Stimulated activated CD8-positive, alpha-beta memory T cell treated with anti-CD3 and anti-CD28 coated beads, Interleukin-2, amount 100 ng/mL, for 48 hours (primary cell): ENCODE measurements at places on chromosomes 5 and 9.

DNA sequence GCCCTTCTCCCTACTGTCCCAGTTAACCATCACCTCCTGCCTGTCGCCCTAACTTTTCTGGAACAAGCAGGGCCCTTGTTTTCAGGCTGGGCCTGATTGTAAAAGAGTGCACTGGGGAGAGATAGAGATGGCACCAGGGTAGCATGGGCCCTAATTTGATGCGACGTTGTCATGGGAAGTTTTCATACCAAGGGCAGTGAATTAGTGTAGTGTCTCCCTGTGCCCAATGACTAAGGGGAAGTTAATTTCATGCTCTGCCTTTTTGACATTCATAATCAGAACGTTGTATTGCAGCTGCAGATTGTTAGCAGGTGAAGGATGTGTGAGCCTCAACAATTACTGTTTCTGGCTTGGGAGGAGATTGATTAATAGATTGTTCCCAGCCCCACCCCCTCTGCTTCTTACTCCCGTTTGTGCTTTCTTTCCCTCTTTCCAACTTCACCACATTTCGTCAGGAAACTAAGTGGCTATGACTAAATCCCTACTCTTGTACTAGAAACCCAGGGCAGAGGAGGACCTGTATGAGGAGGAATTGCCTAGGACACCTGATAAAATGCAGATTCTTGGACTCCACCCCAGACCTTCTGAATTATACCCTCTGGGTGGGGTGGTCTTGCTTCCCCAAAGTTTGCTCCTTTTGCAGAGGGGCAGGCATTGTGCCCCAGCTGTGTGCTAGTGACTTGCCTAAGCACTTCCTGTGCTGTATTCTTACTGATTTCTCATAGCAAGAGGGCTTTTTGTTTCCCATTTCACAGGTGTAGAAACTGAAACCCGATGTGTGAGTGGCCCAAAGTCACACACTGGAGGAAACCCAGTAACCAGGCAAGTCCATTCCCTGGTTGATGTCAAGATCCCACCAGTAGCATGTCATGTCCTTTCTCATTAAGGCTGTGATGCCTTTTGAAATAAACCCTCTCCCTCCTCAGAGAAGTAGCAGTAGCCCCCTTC is 56.3 kb downstream of the DAB2IP start:
- no peak for DNase-seq

DNA sequence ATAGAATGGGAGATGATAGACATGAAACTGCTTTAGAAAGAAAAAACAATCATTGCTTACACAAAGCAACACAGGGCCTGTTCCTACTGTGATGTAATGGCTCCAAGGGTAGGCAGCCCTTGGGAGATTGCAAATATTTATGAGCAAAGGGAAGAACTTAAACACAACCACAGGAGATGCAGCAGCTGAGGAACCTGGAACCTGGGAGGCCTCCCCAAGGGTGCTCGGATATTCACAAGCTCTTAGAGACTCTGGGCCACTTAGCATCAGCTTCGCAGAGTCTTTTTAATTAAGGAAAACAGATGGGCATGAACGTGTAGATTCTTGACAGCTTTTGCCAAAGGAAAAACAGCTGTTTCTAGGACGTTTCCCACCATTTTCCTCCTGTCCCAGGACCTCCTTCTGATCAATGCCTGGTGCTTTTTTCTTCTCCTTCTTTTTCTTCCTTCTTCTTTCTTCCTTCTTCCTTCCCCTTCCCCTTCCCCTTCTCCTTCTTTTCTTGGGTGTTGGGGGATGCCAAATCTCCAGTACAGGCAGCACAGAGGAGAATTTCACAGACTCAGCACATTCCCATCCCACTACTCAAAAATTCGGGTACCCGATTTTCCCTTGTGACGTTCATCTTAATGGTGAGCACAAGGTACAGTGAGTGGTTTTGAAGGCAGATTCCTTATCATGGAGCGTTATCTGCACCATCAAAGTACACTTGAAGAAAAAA is 28.1 kb upstream of the TCF7 start:
- DNase-seq: no peak

DNA sequence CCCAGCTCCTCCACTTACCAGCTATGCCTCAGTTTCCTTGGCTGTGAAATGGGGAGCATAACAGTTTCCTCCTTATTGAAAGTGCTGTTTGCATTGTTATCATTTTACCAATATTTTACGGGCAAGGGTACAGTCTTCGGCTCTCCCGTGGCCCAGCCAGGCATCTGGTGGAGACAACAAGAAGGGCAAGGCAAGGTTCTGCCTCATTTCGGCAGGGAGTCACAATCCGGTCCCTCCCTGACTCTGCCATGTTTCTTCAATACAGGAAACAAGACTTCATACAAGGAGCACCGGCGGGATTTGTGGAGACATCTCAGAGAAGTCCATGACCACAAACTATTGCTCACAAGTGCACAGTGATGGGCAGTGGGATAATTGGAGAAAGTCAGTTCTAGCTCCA is 174.0 kb downstream of the FGF18 start:
- no peak for DNase-seq

- DNase-seq: no peak
These were observed 31.5 kb downstream of the EHMT1 start for GRCh38 chr9:137650259-137650658.

DNA sequence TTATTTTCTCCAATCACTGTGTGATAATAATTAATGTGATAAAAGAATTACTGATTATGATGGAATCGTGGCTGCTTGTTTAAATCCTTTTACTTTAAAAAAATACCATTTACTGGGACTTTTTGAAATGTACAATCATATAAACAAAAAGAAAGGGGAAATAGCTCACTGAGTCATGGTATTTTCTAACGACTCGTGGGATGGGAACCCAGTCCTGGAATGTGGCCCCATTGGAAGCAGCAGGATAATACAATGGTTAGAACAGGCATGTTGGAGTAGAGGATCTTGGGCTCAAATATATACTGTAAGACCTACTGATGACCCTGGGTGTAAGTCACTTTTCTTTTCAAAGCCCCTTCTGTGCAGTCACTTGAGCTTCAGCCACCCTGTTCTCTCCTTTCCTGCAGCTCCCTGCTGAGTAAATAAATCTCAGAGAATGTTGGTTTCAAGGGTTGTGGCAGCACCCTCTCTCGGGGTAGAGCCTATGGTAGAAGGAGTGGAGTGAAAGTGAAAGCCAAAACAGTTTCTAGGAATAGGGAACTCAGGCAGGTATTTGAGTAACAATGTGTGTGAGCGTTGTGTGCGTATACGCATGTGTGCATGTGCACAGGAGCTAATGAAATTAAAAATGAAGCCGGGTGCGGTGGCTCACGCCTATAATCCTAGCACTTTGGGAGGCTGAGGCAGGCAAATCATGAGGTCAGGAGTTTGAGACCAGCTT is 40.8 kb upstream of the LARP1 start:
- no peak for DNase-seq

- no peak for DNase-seq
These were observed 1072.6 kb upstream of the NUDT12 start for GRCh38 chr5:104635227-104635626.

DNA sequence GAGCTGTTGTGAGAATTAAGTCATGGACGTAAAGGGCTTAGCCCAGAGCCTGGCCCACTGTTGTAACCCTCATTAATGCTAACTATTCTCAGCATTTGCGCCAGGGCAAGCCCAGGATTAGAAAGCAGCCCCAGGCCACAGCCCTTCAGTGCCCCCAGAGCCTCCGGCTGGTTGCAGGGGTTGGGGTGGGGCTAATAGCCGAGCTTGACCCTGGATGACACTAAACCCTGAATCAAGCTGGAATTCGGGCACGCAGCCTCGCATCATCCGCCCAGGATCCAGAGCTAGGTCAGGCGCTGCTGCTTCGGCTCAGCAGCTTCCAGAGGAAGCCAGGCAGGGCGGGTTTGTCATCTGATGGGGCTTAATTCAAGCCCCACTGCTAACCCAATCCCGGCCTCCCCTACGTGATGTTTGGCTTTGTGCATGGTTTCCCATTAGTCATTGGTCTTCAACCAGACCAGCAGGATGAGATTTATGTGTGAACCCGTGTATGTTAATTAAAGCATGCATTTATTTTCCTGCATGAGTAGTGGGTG is 1.2 kb upstream of the MEGF9 start:
- no peak for DNase-seq

DNA sequence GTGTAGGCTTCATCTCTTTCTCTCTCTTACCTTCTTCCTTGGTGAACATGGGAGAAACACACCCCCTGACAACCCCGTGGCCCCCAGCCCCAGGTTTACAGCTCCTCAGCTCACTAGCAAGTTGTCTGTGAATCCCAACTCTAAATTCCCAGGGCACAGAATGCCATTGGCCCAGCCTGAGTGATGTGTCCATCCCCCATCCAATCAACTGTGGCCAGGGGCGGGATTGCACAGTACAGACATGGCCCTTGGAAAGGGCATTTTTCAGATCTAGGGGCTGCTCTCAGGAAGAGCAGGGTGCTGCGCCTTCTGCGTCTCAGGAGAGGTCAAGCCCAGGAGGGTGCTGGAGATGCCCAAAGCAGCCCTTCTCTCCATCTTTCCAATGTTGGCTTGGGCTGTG is 48.2 kb upstream of the ASS1 start:
- DNase-seq: no peak

- no peak for DNase-seq
These were observed 1433.3 kb upstream of the C9orf72 start for GRCh38 chr9:29006628-29007027.

DNA sequence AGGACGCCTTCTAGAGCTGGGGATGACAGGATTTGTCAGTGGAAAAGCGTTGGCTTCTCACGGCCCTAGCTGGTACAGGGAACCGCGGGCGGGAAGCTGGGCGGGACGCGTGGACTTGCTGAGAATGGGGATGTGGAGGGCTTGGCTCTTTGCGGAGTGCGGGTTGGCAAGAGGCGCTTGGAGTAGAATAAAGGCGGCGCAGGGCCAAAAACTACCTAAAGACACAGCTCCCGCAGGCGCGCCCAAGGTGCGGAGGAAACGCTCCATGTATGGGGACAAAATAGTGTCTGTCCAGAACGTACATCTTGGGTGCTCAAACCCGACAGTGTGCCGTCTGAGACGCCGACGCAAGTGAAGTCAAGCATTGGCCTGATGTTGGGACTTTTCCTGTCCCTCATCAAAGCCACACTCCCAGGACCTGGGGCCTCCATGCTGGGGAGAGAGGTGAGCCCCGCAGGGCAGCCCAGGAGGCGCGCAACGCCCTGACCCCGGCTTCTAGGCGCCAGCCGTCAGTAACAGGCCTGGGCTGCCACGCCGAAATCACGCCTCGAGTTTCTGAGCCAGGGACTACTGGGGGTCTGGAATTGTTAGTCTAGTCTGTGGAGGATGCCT is 1.6 kb upstream of the NKX2-5 start:
- DNase-seq: no peak

DNA sequence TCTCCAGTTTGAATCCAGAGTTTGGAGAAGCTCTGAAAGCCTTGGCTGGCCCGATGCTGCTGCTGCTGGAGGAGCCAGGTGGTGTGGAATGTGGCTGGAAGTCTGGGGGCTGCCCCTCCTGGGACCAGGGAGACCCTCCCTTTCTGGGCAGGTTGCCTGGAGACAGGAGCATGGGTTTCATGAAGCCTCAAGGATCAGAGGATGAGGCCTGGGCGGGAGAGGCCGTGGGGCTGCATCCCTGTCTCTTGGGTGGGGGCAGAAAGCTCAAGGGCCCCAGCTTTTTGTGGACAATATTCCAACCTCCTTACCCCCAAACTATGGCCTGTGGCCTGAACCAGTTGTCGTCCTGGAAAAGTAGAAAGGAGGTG is 10.1 kb downstream of the FGF18 start:
- no peak for DNase-seq

- no peak for DNase-seq
These were observed 69.4 kb upstream of the CD180 start for GRCh38 chr5:67265951-67266350.

GRCh38 chr5:148427370-148428042 is 43.7 kb downstream of the FBXO38 start:
- no peak for DNase-seq

DNA sequence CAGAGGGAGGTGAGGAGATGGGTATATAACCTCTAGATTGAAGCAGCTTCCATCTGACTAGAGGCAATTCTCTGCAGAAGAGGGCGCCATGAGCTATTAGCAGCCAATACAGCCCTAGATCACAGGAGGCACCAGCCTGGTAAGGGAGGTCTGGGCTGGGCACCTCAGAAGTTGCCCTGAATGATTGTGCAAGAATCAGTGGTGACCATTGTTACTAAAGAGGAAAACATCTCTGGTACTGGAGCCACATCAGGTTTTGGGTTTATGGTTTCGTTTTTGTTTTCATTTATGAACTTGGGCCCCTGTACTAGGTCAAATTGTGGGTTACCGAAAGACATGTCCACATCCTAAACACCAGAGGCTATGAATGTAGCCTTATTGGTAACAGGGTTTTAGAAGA is 342.0 kb downstream of the MLLT3 start:
- DNase-seq: no peak

- no peak for DNase-seq
These were observed 382.4 kb downstream of the CDK5RAP2 start for GRCh38 chr9:120197605-120198004.

- DNase-seq: no peak
These were observed 49.5 kb downstream of the C5orf22 start for GRCh38 chr5:31581498-31582099.

GRCh38 chr5:124561451-124561850 is 185.0 kb downstream of the ZNF608 start:
- no peak for DNase-seq

GRCh38 chr5:116557669-116558271 is 16.9 kb downstream of the SEMA6A start:
- DNase-seq: no peak

GRCh38 chr5:150672237-150672883 is 11.3 kb downstream of the MYOZ3 start:
- peak; percentile 13 for DNase-seq

- no peak for DNase-seq
These were observed 60.9 kb downstream of the CXXC5 start for GRCh38 chr5:139708877-139709581.

DNA sequence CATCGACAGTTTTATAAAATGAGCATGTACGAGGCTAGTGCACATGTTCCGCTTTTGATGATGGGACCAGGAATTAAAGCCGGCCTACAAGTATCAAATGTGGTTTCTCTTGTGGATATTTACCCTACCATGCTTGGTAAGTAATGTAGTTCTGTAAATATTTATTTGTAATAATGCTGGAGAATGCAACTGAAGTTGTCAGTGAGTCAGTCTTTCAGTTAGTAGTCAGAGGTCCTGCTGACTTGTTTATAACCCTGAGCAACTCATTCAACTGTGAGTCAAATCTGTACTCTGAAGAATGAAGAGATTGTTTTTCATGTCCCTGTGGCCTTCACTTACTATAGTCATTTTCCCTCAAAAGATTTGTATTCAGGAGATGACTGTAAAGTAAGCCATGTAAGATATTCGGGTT is 28.4 kb upstream of the GPR150 start:
- DNase-seq: no peak

DNA sequence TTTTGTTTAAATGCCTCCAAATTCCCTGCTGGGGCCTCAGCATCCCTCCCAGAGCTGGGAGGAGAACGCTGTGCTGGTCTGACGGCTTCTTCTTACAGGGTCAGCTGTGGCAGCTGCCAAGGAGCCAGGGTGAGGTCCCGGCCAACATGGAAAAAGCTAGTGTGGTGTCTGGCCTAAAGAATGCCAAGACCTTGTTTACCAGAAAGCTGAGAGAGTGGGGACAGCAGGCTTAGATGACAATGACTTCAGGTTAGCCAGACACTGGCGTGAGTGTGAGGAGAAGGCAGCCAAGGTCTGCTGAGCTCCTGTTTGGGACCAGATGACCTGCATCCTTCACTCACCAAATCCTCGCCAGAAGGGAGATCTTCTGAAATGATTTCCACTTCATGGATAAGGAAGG is 112.5 kb downstream of the CRB2 start:
- no peak for DNase-seq

- no peak for DNase-seq
These were observed 372.8 kb upstream of the KLF4 start for GRCh38 chr9:107862323-107862722.

- DNase-seq: no peak
These were observed 62.7 kb upstream of the ASS1 start for GRCh38 chr9:130382096-130382495.
